A549 treated with CpdA at 1 μM for 4 hours (cell line): ENCODE measurements at places on chromosomes 3 and 15. TPM values are rescaled to one million over a fixed set of nuclear protein-coding genes. Genes with fewer than 3 reads are reported as not detected.

Gene CPLX3
- total RNA-seq: not detected in 5 replicates

Gene ERICH6
- total RNA-seq: 0.05 TPM in 1 of 5 replicates, not detected in the others

Gene RAB7A
- 167 to 201 TPM (median 185 TPM) in 5 replicates for total RNA-seq

Gene ATOSA
- total RNA-seq: 8.3 to 10.8 TPM (median 9.7 TPM) in 5 replicates

Gene ULK3
- 30.7 to 46.1 TPM (median 35.7 TPM) in 5 replicates for total RNA-seq
